ENCODE measurements at places on chromosomes 7 and 10. TPM values are rescaled to one million over a fixed set of nuclear protein-coding genes. Genes with fewer than 3 reads are reported as not detected.

DNA sequence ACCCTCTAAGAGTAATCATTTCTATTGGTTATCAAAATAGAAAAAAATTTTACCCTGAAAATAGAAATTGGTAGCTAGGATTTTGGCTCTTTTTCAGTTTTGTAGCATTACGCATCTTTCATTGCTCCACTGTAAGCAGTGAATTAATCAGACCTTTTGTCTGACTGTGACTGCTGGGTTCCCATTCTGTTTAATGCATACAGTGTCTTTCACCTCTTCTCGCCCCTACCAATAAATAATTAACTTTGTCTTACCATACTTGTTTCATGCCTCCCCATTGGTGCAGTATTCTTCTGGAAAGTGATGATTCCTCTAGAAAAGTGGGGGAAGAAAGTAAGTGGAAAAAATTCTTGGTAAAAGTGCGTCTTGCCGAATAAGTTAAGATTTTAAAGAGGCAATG lies 73.2 kb downstream of the AP3M1 start:
- no peak for DNase-seq

DNA sequence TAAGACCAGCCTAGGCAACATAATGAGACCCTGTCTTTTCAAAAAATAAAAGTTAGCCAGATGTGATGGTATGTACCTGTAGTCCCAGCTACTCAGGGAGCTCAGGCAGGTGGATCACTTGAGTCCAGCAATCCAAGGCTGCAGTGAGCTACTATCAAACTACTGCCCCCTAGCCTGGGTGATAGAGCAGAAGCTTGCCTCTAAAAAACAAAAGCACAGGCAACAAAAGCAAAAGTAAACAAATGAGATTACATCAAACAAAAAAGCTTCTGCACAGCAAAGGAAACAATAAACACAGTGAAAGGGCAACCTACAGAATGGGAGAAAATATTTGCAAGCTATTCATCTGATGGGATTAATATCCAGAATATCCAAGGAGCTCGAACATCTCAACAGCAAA lies 65.4 kb downstream of the FANK1 start:
- no peak for DNase-seq

DNA sequence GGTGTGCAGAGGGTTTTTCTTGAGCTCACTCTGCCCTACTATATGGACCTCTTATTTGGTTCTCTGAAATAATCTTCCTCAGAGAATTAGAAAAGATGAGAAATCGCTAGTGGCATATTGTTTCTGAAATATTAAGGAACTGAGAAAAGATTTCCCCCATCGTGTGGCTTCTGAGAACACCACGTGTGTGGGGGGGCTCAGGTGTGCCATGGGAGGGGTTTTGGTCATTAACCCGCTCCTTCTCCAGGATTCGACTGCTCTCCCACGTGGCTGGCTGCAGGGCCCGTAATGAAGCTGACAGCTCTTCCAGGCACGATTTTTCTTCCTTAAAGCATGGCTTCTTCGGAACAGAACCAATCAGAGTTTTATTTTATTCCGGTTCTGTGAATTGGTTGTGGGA lies 67.7 kb downstream of the XRCC2 start:
- DNase-seq, result no peak

Gene MARCHF5
- 12.9 TPM for total RNA-seq

Gene AVPI1
- 3.7 TPM for total RNA-seq

- no peak for DNase-seq
Measured at GRCh38 chr10:28354511-28354910, 51.6 kb upstream of the MPP7 start.

GRCh38 chr10:94546901-94547185 lies 1.3 kb downstream of the HELLS start:
- DNase-seq, result no peak

Gene VAX1
- total RNA-seq, result not detected

DNA sequence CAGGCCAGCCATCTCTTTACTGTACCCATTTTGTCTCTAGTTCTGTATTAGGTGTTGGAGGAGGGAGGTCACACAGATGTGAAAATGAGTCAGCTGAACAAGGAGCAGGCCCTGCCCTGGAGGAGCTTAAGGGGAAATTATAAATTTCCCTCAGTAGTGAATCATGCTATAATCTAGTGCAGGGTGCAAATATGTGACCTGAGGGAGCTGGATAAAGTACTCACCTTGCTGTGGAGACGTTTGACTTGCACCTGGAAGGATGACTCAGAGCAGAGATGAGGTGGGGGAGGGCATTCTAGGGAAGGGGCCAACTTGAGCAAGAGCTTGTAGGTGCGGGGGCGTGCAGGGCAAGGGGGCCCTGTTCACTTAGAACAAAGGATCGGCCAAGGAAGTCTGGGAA lies 610.6 kb downstream of the SDK1 start:
- no peak for DNase-seq

DNA sequence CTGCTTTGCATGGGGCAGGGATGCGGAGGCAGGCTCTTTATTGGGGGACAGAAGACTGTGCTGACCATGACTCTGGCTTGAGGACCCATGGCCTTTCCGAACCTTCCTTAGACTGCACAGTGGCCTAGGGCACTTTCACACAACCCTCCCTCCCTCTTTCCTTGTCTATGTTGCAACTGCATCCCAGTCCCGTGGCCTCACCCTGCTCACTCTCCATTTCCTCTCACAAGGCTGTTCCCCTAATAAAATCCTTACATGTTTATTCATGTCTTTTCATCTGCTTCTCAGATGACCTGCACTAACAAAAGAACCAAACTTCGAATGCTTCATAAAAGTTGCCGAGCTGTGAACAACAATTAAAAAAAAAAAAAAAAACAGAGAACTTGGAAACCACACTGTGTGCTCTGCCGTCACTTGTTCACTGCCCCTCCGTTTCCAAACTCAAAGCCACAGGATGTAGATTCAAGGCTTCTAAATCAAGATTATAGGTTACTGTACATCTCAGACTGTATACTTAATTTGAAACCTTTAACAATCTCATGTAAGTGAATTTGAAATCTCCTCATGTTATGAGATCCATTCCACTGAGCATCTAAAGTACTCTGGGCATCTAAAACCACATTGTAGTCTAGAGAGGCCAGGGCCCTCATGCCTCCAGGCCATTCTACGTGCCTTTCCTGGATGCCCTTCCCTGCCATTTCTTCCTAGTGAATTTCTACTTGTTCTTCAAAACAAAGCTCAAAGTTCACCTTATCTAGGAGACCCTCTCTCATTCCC lies 265.9 kb downstream of the SNX13 start:
- no peak for DNase-seq

DNA sequence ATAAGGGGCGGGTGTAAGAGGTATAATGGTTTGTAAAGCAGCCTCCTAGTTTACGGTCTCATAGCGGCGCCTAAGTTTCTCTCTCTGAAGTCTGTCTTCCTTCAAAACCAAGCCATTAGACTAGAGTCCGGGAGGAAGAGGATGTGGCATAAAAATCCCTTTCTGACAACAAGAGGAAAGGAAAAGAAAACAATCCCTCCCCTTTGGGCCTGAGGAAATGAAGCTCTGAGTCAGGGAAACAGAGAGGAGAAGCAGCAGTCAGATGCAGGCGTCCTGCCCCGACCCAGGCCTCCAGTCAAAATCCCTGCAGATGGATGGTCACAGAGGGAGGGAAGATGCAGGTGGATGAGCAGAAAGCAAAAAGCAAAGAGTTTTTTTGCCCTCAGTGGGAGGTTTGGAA lies 23.7 kb downstream of the PARP12 start:
- no peak for DNase-seq

Gene RAMP3
- total RNA-seq, result 7.5 TPM

- no peak for DNase-seq
Measured at GRCh38 chr7:123675181-123675473, 19.5 kb downstream of the LMOD2 start.

- DNase-seq, result no peak
Measured at GRCh38 chr10:102327002-102327401, 68.5 kb upstream of the NFKB2 start.

DNA sequence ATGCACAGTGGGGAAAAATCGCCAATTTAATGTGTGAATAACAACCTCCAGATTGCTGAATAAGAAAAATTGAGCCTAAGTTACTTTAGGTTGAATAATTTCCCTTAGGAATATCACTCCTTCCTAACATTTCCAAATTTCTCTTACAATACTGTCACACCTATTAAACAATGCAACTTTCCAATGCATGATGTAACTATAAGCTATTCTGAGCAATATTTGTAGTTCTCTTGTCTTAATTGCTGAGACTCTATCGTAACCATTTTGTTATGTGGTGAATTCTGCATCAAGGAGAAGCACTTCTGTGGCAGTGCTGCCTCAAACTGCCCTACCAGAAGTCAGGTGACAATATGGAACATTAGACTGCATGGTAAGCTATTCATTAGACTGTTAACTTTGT lies 386.7 kb upstream of the LRRN3 start:
- no peak for DNase-seq

- DNase-seq, result no peak
Measured at GRCh38 chr7:111846898-111847297, 284.6 kb upstream of the IMMP2L start.

DNA sequence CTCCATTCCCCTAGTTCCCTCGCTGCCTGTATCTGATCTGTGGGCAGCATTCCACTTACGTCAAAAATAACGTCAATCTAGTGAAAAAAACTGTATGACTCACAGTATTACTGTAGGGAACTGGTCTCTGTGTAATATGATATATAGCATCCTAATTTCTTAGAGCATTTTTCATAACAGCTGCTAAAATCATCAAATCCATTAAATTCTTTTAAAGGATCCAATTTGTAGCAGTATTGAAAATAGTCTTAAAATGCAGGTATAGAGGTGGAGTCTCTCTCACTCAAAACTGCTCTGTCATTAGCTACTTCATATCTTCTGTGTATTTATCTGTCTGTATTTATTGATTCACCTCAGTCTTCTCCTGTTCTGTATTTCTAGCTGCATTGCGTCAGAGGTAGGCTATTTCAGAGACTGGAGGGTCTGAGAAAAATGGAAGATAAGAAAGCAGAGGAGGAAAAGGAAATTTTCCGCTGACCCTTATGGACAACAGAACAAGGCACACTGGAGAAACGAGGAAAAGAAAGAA lies 59.9 kb downstream of the PON1 start:
- no peak for DNase-seq

GRCh38 chr7:48111596-48111995 lies 22.5 kb downstream of the UPP1 start:
- no peak for DNase-seq

GRCh38 chr7:20326342-20326741 lies 4.4 kb upstream of the ITGB8 start:
- no peak for DNase-seq

Gene CCDC201
- total RNA-seq, result not detected

DNA sequence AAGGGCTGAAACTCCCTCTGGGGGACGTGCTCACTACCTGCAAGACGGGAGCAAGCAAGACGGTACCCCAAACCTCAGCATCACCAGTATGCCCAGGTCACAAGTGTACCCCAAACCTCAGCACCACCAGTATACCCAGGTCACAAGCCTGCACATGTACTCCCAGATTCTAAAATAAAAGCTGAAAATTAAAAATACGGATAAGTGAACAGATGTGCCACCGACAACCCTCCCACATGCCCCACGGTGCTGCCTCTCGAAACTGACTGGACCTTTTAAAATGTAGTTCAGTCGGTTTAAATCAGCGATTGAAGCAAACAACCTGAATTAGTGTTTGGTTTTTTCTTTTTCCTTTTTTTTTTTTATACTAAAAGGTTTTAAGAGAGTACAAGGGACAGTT lies 566.5 kb downstream of the DNAJB6 start:
- no peak for DNase-seq

Gene DGKB
- total RNA-seq, result 1.3 TPM

DNA sequence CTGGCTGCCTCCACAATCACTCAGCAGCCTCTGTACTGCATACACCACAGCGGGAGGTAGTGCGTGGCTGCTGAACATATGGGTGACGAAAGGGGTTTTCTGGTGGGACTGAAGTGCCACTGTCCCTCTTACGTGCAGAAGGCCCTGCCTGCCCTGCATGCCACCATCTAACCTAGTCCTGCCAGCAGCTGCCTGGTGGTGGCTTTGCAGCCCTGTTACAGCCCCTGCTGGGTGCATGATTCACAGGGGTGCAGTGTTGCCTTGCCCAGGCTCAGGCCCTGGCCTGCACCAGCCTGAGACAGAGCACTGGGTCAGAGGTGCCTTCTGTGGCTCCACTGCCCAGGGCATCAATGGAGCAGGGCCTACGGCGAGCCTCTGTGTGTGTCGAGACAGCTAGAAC lies 50.1 kb downstream of the SYPL1 start:
- DNase-seq, result no peak

Gene TCAF2
- total RNA-seq, result 0.73 TPM

DNA sequence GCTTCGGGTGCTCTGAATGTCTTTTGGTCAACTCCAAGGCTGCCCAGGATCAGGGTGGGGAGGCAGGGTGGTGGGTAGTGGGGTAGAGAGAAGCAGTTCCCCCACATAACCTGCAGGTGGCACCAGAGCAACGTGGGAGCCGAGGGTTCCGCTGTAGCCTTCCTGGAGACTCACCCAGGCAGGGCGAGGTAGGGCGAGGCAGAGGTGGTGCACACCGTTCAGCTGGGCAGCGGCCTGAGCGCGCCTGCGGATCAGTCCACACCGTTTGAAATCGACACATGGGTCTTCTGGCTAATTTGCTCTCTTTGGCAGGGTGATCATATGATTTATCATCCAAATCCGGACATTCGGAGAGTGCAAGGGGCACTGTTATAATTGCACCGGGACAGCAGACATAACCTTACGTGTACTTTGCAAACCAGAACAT lies 41.4 kb upstream of the MAP3K8 start:
- DNase-seq, result peak; percentile 74

DNA sequence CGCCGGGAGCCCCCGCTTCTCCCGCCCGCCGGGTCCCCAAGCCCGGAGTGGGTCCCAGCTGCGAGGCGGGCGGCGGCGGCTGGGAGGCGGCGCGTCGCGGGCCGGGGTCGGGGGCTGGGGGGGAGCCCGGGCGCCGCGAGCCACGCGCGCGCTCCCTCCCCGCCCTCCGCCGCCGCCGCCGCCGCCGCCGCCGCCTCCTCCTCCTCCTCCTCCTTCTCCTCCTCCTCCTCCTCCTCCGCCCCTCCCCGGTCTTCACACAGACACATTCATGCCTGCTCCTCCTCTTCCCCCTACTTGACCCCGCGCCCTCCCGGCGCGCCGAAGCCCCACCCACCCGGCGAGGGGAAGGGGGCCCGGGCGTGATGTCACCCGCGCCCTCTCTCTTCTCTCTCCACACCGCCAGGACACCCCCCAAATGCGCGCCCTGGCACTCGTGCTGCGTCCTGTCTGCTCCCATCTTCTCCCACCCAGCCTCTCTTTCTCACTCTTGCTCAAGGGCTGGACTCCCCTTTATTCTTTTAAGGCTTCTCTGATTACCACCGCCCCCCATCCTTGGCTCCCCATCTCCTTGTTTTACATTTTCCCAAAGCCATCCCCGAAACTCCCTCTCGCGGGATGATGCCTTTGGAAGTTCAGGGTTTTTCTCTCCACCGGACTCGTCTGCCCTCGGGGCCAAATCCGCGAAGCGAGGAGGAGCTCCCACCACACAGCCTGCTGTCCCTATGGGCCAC lies 967 bp upstream of the GLI3 start:
- DNase-seq, result peak; percentile 22

DNA sequence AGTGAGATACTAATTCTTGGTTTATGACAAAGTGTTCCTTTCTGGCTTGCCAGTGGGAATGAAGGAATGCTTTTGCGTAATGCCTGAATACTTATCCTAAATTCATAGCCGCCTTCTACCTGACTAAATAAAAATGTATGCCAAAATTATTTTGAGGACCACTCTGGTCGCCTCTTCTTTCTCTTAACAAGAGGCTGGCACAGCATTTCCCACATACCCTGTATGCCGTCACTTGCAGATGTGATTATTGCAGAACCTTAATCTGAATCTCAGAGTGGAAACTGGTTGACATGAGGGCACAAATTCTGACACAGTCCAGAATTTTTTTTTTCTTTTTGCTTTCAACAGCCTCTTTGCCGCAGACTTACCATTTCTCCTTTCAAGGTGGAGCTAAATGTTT lies 124.6 kb upstream of the GLCCI1 start:
- no peak for DNase-seq
